Astrocyte of the spinal cord (primary cell): ENCODE measurements at places on chromosomes 16 and 17.

- DNase-seq = no peak
Measured at GRCh38 chr17:43427362-43428043, 28.7 kb downstream of the ARL4D start.

- DNase-seq = no peak
Measured at GRCh38 chr16:47308601-47309000, 152.3 kb downstream of the ITFG1 start.

- DNase-seq = no peak
Measured at GRCh38 chr16:23362460-23363317, 60.6 kb downstream of the SCNN1B start.

DNA sequence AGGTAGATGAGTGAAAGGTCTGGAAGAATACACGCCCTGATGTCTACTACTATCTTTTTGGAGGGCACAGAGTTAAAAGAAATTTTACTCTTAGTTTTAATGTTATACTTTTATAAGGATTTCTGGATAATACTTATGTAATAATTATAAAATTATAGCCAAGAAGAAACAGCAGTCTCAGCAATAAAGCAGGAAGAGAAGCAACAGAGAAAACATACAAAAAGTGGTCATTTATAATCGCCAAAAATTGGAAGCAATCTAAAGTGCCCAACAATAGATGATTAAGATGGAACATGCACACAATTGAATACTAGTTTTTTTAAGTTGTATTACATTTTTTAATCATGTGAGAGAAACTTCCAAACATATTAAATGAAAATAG lies 64.4 kb downstream of the SMG6 start:
- DNase-seq = no peak

GRCh38 chr16:78551487-78552085 lies 452.1 kb downstream of the WWOX start:
- no peak for DNase-seq

DNA sequence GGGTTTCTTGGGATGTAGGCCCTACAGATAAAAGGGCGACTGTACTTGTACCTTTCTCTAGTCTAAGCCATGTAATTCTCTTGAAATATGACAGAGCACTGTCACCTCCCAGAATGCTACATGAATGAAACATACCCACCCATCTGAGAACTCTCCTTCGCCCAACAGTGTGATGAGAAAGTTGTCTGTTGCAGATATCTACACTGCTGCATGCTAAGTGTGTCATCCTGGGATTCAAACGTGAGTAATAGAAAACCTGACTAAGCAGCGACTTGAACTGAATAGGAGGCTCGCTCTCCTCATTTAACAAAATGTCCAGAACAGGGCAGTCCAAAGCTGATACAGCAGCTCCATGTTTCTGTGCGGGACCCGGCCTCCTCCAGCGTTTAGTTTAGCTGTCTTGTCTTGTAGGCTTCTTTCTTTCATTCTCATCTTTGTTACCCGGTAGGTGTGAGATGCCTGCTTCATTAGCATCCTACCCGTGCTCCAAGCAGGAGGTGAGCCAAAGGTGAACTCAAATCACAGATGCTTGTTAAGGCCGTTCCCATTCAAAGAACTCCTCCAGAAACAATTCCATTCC lies 211.9 kb downstream of the PRKCA start:
- peak; percentile 56 for DNase-seq

DNA sequence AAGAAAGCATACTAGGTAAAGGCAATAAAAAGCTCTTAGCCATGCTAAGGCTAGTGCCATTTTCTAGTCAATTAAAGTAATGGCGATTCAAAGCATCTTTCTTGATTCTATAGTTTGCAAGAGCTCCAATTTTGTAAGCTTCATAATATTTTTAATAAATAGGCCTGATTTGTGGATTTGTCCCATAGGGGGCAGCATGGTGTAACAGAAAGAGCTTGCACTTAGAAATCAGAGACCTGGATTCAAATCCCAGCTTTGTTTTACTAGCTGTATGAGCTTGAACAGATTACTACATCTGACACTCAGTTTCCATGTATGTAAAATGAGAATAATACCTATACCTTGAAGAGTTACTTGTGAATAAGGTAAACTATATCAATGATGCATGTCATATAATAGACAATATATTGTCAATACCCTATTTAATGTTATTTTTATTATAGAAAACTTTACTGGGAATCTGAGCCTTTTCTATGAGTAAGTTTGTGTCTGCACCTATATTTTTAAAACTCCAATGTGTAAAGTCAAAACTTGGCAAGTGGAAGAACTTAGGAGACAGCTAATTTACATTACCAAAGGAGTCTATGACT lies 93.6 kb upstream of the NOG start:
- peak; percentile 35 for DNase-seq

DNA sequence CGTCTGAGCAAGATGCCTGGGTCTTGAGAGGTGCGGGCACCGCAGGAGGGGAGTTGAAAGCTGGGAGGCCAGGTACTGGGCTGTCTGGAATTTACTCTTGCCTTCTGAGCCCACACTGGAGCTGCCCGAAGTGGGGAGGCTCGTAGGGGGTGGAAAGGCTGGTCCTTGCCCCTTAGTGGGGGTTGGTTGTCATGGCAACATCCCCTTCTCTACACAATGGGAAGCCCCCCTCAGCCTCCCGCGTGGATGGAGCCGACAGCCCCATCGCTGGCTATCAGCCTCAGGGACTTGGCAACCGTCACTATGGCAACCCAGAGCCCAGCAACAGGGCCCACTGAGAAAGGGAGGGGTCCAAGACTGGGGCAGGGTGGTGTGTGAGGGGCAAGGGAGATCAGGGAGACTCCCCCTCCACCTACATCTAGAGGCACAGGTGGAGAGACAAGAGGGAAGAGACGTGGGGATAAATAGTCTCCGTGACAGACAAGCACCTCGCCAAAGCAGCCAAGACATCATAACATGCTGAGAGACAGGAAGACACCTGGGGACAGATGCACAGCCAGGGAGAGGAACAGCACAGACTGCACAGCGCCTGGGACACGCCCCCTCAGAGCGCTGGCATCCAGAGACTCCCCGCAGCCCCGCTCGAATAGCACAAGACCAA lies 5.3 kb upstream of the DNAH2 start:
- DNase-seq = no peak

GRCh38 chr17:69501591-69502468 lies 87.3 kb downstream of the MAP2K6 start:
- peak; percentile 95 for DNase-seq

DNA sequence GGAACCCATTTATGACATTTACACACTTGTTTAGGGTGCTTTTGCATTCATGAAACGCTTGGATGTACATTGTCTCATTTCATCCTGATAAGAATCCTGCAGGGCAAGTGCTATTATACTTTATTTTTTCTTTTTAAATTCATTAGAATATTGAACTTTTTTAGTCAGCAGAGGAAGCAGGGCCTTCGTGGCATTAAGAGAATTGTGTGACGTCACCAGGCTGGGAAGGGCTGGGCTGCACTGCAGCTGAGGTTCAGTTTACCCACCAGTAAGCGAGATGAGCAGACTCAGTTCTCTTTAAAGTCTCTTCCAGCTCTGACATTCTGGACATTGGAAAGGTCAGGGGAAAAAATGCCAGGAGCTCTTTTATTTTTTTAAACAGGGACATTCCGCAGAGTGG lies 159.0 kb downstream of the MRM1 start:
- no peak for DNase-seq

DNA sequence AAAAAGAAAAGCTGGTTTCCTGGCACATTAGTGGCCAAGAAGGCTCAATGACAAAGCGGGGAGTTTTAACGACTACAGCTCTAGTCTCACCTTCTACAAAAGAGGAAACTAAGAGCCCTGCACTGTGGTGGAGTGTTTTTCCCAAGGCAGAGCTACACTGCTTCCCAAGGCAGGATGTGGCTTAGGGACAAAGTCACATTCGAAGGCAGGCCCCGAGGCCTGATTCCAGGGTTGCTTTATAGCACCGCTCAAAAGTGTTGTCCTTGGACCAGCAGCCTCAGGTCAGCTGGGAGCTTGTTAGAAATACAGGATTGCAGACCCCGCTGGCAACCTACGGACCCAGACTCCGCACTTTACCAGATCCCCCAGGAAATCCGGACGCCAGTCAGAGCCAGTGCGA lies 23.8 kb downstream of the TMEM92 start:
- no peak for DNase-seq
